Stimulated activated CD8-positive, alpha-beta memory T cell treated with anti-CD3 and anti-CD28 coated beads, Interleukin-4, amount 100 ng/mL, for 24 hours (primary cell): ENCODE measurements at places on chromosomes 4 and X.

GRCh38 chrX:10566716-10567097 lies 53.7 kb downstream of the MID1 start:
- no peak for DNase-seq

GRCh38 chrX:74262452-74263209 lies 41.3 kb upstream of the ZCCHC13 start:
- DNase-seq: no peak

GRCh38 chr4:85423431-85423830 lies 51.5 kb upstream of the ARHGAP24 start:
- no peak for DNase-seq

DNA sequence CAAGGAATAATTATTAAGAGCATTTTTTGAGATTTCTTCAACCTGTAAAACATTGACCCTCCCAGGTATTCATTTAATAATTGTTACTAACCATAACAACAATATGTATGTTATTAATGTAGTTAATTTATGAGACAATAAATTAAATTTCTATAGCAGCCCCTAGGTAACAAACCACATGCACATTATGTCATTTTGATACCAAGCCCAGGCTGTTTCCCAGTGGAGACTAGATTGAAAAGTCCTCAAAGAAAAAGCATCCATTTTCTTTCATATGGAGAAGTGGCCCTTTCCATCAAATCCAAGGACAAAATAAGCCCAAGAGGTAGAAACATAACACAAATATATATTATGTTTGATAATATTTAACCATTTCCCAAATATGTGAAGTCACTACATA lies 104.3 kb upstream of the GK2 start:
- DNase-seq: no peak

DNA sequence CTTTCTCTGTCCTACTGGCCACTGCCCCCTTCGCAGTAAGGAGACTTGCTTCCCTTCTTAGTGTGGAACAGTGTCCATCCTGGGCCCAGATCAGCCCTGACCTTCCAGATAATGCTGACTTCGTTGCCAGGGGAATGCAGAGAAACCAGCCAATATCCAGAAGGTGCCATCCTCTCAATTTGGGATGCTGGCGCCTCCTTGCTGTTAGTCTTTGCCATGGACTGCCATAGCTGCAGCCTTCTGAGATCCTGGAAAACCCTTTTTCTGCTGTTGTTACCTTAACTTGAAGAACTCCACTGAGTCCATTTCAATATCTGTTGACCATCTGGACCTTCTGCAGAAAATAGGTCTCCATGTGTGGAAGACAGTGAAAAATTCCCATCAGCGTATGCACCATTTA lies 21.8 kb downstream of the RAI2 start:
- no peak for DNase-seq
